NCI-H1436 (cell line): ENCODE measurements at places on chromosomes 5 and 9.

DNA sequence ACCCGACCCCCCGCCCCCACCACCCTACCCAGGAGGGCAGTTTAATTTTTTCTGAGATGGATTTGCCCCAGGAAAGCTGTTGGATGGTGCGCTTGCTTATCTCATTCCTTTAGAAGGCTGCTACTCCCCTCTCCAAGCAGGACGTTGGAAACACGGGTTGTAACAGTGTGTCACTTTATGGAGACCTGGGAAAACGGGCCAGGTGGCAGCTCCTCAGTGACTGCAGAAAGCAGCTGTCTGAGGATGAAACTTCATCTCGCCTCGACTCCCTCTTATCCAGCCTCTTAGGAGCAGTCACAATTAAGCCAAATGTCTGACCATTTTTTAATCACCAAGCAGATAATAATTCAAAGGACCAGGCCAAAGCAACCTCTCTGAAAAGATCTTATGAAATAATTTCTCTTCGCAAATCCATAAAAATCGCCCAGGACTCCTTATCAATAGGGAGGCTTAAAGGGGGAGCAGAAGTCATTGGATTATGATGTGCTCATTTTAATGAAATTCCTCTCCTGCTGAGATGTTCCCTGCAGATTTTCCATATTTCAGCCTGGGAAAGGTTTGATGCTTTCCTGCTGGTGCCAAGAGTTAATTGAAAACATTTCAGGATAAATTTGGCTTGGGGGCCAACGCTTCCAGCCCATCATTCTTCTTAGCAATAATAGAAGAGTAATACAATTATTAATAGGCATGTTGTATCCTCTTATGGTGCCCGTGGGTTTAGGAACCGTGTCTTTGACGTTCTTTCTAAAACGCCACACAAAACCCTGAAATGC is 26.0 kb downstream of the GAS1 start:
- no peak for DNase-seq

DNA sequence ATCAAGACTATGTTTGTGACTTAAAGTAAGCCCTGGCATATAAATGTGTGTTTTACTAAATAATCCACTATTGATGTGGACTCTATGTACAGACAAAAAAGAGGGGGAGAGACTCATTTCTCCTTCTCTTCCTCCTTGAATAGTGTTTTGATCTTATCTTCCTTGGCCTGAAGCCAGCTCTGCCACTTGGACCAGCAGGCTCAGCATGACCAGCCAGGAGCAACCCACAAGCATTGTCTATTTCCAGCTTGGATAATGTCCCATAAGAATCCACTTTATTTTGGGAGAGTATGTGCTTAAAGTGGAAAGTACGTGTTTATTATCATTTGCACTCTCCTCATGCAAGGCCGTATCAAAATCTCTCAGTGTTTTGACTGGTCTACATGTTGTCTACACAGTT is 23.8 kb upstream of the SLC46A2 start:
- no peak for DNase-seq

DNA sequence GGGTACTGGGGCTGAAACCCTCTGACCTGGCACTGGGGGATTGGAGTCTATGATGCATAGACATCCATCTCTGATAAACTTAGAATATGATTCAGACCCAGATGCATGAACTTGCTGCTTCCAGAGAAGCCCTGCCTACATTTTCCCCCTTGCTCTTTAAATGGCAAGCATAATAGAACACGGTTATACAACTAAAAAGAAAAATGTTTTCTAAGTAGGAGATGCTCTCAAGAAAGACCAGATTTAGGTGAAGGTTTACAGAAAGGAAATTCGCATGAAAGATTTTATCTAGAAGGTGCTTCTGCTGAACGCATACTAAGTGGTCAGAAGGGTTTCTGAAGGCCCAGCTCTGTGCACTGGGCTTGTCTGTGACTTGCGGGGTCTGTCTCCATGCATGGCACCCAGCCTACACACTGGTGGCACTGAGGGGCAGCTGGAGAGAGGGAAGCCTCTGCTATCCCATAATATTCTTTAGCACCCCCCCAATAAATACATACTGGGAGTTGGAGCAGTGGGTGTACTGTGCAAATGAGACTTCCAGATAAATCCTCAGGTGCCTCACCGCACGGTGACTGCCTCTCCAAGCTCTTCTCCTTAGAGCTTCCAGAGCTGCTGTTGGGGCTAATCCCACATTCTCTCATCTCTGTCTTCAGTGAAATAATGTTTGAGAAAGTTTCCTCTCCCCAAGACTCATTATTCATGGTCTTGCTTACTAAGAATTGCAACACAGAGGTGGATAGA is 114.6 kb downstream of the FSTL4 start:
- no peak for DNase-seq

DNA sequence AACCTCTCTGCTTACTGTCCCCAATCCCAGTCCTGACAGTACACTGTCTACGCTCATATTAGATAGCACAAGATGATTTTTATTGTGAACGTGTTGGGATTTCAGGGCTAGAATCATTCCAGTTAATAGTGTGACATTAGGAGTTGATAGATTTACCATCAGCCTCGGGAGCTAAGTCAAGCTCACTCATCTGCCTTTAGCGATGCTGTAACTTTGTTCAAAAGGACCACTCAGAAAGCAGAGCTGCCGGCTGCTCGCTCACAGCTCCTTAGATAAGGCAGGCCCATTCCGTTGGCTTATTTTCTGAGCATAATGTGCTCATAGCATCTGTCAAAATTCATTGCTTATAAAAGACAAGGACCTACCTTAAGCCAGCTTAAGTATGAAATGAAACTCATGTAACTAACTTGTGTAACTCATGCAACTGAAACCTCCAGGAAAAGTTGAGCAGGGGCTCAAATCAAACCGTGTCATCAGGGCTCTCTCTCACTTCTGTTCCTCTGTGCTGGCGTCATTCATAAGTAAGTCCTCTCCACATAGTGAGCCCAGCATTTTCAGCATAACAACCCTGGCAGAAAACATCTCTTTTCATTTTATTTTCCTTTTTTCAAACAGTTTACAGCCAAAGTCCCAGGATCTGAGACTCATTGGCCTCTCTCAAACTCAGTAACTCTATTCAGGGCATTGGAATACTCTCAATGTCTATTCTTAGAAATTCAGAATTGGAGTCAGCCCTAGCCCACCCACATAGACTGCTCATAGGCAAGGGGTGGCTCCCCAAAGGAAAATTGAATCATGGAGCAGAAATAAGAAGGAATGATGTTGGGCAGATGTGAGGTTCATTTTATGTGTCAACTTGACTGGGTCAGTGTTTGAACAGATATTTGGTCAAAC is 208.8 kb downstream of the MAN2A1 start:
- DNase-seq, result no peak

DNA sequence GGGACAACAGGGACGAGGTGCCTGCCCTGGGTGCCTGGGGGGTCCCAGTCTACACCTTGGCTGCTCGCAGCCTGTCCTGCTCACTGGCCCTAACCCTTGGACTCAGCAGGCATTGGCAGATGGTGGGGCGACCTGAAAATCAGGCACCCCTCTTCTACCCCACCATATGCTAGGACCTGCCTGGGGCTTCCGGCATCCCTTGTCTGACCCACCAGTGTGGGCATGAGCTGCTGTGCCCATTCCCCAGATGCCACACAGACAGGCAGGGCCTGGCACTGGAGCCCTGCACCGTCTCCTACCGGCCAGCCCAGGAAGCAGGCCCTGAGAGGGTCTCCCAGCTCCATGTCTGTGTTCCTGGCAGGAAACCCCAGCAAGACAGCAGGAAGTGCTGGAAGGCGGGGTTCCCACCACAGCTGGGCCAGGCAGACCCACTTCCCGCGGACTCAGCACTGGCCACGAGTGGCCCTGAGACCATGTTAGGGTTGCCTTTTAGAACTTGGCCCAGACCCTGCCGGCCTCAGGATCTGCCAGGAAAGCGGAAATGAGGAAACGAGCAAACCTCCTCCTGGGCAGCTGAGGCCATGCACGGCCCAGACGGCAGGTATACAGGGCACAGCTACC is 3.1 kb downstream of the NINJ1 start:
- DNase-seq, result no peak

GRCh38 chr9:132732326-132733259 is 62.3 kb downstream of the GTF3C4 start:
- DNase-seq, result no peak

GRCh38 chr9:97640325-97640724 is 6.7 kb downstream of the NCBP1 start:
- no peak for DNase-seq

DNA sequence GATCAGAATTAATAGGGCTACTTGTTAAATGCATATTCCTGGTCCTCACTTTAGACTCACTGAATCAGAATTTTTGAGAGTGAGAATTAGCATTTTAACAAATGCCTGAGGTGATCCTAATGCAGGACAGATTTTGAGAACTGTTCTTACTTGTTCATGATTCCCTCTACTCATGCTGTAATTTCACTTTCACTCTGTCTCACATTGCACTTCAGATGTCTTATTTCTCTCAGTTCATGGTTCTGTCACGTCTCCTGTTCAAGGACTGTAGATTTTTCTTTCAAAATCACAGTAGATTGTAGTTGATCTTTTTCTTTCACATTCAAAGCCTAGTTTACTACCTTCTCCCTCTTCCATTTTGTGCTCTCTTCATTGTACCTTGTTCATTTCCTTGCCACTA is 54.3 kb downstream of the ADGRV1 start:
- no peak for DNase-seq

GRCh38 chr9:4127873-4128272 is 172.0 kb downstream of the GLIS3 start:
- DNase-seq, result no peak

DNA sequence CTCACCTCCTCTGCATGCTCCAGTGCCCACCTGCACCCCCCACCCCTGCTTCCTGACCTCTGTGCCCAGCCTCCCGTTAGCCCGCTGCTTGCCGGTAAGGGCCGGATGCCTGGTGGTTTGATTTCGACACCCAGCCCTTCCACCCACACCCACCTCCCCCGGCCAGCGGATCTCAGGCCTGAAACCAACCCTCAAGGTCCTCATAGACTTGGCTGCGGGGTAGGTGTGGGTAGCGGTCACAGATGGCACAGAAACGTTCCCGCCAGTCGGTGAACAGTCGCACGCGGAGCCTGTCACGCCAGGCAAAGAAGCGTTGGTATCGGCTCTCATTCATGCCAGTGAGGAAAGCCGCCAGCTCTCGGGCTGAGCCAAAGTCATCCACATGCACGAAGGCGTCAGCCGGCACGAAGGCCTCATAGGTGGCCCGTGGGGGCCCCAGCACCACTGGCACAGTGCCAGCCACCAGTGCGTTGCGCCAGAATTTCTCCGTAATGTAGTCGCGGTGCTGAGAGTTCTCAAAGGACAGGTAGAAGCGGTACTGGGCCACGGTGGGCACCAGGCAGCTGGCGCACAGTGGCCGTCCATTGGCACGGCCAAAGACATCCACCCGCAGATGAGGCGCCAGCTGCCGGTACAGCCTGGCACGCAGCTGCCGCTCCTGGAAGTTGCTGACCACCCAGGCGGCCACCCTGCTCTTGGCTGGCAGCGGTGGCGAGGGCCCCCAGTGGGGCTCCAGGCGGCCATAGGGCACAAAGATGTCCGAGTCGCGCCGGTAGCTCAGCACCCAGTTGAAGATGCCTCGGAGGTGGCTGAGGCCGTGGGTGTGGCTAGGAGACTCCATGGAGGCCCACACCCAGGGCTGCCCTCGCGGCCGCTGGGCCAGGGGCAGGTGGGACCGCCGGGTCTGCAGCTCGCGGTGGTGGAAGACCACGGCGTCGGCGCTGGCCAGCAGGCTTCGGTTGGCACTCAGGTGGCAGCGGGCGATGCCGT is 1.1 kb downstream of the FUT7 start:
- DNase-seq, result no peak

- DNase-seq, result no peak
Measured at GRCh38 chr5:41485533-41485932, 24.9 kb downstream of the PLCXD3 start.

DNA sequence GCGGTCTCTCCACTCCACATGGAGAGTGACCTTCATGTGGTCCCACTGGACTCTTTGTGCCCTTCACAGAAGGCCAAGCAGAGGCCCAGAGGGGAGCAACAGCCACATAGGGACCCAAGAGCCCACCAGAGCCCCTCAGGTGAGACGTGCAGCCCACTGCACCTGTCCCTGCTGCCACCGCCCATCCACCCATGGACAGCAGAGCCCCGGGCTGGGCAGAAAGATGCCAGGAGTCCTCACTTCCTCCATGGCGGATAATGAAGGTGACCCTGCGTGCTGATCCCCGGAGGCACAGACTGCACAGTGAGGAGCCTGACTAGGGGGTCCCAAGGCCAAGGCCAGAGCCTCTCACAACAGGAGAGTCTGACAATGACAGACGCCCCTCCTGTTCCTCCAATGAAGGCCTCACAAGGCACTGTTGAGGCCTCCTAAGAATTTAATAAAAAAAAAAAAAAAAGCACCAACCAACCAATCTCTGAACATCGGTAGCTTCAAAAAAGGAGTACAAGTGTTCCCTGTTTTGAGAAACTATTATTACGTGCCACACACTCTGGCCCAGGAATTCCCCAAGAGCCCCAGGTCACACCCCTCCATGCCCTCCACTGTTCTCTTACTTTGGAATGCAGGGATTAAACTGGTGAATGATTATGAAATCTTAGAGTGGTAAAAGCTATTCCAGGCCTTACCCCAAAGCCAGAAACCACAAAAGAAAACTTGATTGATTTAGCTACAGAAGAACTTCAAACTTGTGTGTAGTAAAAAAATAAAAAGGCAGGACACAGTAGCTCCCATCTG is 2.8 kb upstream of the PPP1R26 start:
- DNase-seq, result no peak

DNA sequence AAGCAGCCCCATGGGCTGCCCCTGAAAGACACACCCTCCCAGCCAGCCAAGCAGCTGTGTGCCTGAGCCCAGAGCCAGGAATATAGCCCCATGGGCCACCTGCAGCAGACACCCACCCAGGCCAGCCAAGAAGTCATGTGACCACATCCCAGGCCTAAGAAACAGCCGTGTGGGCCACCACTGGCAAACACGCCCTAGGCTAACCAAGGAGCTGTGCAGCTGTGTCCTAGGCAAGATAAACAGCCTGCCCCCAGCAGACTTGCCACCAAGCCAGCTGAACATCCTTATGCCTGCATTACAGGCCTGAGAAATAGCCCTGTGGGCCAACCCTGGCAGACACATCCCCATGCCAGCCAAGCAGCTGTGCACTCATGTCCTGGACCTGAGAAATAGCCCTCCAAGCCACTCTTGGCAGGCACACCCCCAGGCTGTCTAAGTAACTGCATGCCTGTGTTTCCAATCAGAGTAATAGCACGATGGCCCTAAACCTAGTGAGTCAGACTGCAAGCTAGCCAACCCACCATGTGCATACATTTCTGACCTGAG is 143.0 kb downstream of the ADAMTS6 start:
- DNase-seq, result no peak

GRCh38 chr5:143182901-143183820 is 220.3 kb downstream of the NR3C1 start:
- DNase-seq, result no peak
